Activated T-helper 1 cell treated with anti-CD3 and anti-CD28 coated beads, Interleukin-2, amount 50 U/mL, for 16 hours (primary cell): ENCODE measurements at places on chromosomes 5 and 9.

DNA sequence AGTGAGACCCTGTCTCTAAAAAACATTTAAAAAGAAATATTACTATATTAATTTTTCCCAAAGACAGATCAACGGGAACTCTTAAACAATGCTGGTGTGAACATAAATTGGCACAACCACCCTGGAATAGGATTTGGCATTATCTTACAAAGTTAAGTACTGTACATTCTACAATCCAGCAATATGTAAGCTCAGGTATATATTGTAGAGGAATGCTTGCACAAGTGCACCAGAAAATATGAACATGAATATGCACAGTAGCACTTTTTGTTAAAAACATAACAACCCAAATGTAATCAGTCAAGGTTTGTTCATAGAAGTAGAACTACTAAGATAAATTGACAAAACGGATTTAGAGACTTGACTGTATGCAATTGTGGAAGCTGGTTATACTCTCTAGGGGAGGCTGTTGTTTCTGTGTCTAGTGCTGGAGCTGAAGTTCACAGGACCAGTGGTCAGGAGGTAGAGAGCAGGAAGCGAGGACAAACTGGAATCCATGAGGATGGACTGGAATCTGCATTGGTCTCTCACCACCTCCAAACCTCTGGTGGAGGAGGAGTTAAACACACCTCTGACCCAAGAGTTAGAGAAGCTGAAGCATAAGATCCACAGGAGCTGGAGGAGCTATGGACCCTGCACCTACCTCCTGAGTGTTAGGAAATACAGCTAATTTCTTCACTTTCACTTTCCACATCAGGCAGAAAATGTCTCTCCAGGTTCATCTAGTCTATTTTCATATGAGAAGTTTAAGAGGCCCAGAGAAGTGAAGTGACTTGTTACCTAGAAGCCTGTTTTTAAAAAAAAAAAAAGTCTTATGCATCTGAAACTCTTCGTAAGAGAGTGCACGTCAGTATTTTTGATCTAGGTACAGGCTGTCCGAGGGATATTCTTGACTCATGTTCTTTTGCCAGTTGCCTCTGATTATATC is 20.3 kb upstream of the RIC1 start:
- DNase-seq: no peak

- DNase-seq: no peak
Observed at GRCh38 chr5:153460421-153460820, 30.0 kb upstream of the GRIA1 start.

DNA sequence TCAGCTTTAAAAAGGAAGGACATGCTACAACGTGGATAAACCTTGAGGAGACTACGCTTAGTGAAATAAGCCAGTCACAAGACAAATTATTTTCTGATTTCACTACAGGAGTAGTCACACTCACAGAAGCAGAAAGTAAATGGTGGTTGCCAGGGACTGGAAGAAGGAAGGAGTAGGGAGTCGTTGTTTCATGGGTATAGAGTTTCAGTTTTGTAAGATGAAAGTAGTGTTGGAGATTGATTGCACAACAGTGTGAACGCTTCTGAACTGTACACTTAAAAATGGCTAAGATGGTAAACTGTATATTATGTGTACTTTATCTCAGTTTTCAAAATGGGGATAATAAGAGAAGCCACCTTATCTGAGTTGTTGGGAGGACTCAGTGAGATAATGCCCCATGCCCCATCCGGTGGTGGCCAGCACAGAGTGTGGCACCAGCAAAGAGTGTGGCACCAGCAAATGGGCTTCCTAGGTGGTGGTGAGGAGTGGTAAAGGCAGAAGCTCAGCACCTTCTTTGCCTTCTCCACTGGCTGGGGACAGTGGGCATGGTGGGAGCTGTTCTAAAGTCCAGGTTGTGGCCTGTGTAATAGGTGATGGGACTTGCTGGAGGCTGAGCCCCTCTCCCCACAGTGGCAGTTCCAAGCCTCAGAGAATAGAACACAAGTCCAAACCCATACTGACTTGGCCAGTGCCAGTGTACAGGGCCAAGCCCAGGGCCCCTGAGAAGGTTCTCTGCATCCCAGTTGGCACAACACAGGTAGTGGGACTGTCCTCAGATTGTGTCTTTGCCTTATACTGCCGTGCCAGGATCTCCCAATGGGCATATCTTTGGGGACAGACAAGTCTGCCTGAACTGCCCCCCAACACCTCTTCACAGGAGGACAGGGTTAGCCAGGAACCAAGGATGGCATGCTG is 4.4 kb downstream of the SLC22A4 start:
- no peak for DNase-seq

- DNase-seq: no peak
Observed at GRCh38 chr5:14141764-14142163, 1.4 kb upstream of the TRIO start.

DNA sequence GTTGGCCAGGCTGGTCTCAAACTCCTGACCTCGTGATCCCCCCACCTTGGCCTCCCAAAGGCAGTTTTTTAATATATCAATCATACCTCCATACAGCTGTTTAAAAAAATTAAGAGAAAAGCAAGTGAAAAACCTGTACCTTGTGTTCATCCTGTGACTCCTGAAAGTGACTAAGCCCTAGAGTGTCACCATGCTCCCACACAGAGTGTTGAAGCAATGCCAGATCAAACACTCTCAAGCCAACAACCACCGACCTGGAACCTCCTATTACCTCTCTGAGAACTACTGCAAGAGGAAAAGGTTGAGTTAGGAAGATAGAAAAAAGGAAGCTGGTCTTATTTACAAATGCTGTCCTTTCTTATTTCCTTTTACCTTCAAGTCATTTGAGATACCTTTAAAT is 123.5 kb downstream of the RASEF start:
- no peak for DNase-seq

DNA sequence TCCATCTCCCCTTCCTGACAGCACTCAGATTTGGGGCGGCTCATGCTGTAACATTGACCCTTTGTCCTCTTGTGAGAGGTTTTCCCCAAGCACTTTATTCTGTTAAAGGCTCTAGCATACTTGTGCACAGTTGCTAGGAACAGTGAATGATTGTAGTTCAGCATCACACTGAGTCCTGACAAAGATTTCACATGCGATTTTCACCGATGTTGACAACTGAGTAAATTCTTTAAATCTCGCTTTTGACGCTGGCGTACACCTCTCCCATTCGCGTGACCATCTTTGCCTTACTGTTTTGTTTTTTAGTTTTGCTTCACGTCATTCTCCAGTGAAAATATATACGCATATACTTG is 780 bp downstream of the CDC37L1 start:
- DNase-seq: no peak
